Activated naive CD4-positive, alpha-beta T cell treated with anti-CD3 and anti-CD28 coated beads, Interleukin-2, amount 10 ng/mL, durations not matched to agents 7 days and 5 days (primary cell): ENCODE measurements at places on chromosomes 1 and 21.

- H3K27me3 ChIP-seq = no peaks in the 10 kb centered on the region
- peaks cover 26% of the 10 kb centered on the region for H3K36me3 ChIP-seq
- no peak overlapping the region for H3K4me3 ChIP-seq
- no peak for DNase-seq
- no peak overlapping the region for H3K27ac ChIP-seq
- peaks cover 6% of the 10 kb centered on the region for H3K4me1 ChIP-seq
These were observed 120.0 kb downstream of the KIAA0319L start for GRCh38 chr1:35437200-35437599.

- no peak overlapping the region for H3K4me3 ChIP-seq
- no peaks in the 10 kb centered on the region for H3K27me3 ChIP-seq
- no peaks in the 10 kb centered on the region for H3K36me3 ChIP-seq
These were observed 193.3 kb upstream of the BEND5 start for GRCh38 chr1:48969971-48970370.

DNA sequence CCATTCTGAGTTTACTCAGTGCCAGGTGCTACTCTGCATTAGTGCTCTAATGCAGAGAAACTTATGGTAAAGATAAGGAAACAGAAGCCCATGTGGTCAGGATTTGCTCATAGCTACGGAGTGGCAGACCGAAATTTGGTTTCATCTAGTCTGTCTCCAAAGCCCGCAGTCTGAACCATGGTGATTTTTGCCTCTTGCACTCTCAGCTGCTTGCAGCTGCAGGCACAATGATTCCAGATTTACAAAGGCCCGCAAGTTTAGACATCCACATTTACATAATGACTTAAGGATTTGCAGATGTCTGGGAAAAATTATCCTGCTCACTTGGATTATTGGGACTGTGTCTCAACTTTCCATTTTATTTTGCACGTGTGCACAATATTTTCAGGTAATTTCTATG is 161.3 kb upstream of the KCNJ6 start:
- H3K27me3 ChIP-seq = peaks cover 9% of the 10 kb centered on the region
- no peak overlapping the region for H3K4me3 ChIP-seq
- H3K27ac ChIP-seq = no peak overlapping the region
- peaks cover 2% of the 10 kb centered on the region for H3K4me1 ChIP-seq
- H3K36me3 ChIP-seq = no peaks in the 10 kb centered on the region
- no peak for DNase-seq

GRCh38 chr1:6601923-6602668 is 573 bp downstream of the KLHL21 start:
- peak overlapping the region; percentile 85 for H3K4me3 ChIP-seq
- peak overlapping the region; percentile 96 for H3K27ac ChIP-seq
- peak; percentile 39 for DNase-seq
- peaks cover 46% of the 10 kb centered on the region for H3K4me1 ChIP-seq
- peaks cover 17% of the 10 kb centered on the region for H3K36me3 ChIP-seq

- peaks cover 16% of the 10 kb centered on the region for H3K27me3 ChIP-seq
- no peak overlapping the region for H3K4me3 ChIP-seq
- H3K36me3 ChIP-seq = no peaks in the 10 kb centered on the region
- H3K27ac ChIP-seq = no peak overlapping the region
- DNase-seq = no peak
These were observed 39.5 kb upstream of the DDAH1 start for GRCh38 chr1:85504417-85504816.

- DNase-seq = no peak
- no peaks in the 10 kb centered on the region for H3K4me1 ChIP-seq
- H3K27me3 ChIP-seq = no peaks in the 10 kb centered on the region
- H3K27ac ChIP-seq = no peak overlapping the region
These were observed 695.4 kb downstream of the BRINP3 start for GRCh38 chr1:189782295-189782694.

- H3K27me3 ChIP-seq = no peaks in the 10 kb centered on the region
- H3K36me3 ChIP-seq = no peaks in the 10 kb centered on the region
- no peak overlapping the region for H3K27ac ChIP-seq
These were observed 206.2 kb upstream of the RRP15 start for GRCh38 chr1:218078916-218079315.

DNA sequence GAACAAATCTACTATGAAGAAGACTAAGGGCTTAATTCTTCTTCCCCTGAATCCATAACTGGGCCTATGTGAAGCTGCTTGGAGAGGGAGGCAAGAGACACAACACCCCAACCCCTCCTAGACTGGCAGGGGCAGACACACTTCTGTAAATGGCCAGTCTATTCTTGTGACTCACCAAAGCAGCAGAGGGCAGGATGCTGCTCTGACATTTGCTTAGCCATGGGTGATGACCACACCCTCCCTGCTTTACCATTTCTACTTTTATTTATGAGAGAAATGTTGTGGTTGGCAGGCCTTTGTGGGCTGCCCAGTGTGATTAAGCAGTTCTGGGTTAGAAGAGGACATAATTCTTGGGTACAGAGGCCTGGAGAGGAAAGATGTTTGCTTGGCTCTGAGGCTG is 189.8 kb upstream of the DPYD start:
- H3K27ac ChIP-seq = no peak overlapping the region
- DNase-seq = no peak
- H3K36me3 ChIP-seq = no peaks in the 10 kb centered on the region
- no peak overlapping the region for H3K4me3 ChIP-seq

DNA sequence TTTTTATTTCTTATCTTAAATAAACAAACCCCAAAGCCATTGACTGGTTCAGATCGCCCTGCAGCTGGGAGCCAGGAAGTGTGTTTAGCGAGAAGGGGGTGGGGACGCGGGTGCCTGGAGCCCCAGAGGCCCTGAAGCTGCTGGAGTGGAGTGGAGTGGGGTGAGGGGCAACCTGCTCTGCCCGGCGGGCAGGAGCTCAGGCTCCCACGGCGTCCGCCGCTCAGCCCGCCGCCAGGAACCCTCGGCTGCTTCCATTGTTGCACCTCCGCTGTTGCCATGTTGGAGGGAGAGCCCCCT is 673 bp downstream of the PIK3C2B start:
- peak overlapping the region; percentile 95 for H3K27ac ChIP-seq
- H3K4me1 ChIP-seq = peaks cover 62% of the 10 kb centered on the region
- H3K4me3 ChIP-seq = peak overlapping the region; percentile 93
- H3K27me3 ChIP-seq = peaks cover 13% of the 10 kb centered on the region

- DNase-seq = no peak
- no peak overlapping the region for H3K4me3 ChIP-seq
- H3K27me3 ChIP-seq = peaks cover 16% of the 10 kb centered on the region
- H3K36me3 ChIP-seq = no peaks in the 10 kb centered on the region
- peaks cover 10% of the 10 kb centered on the region for H3K4me1 ChIP-seq
These were observed 1.7 kb downstream of the SPSB1 start for GRCh38 chr1:9294405-9294773.

- no peak overlapping the region for H3K4me3 ChIP-seq
- H3K4me1 ChIP-seq = peaks cover 3% of the 10 kb centered on the region
- DNase-seq = peak; percentile 86
These were observed 9.9 kb upstream of the CDCA8 start for GRCh38 chr1:37682334-37682987.

DNA sequence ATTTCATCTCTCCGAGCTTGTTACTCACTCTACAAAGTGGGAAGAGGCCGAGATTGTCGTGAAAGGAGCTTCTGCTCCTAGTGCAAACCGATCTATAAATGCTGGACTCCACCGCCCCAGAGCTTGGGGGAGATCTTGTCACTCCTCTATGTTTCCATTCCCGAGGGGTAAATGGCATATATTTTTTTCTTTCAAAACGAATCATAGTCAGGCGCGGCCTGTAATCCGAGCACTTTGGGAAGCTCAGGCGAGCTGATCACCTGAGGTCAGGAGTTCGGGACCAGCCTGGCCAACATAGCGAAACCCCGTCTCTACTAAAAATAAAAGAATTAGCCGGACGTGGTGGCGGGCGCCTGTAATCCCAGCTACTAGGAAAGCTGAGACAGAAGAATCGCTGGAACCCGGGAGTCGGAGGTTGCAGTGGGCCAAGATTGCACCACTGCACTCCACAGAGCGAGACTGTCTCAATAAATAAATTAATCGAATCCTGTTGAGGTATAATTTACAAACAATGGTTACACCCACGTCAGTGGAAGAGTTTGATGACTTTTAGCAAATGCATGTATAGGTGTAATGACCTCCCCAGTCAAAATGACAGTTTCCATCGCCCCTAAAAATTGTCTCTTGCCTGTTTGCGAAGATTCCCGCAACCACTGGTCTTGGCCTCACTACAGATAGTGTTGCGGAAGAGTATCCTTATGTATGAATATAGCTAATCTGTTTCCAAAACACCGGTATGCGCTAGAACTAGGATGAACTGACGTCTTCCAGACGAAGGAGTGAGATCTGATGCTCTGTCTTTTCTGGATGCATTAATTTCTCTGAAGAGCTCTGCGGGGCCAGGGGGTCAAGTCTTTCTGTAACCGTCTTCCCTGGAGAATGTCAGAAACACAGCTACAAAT is 840 bp upstream of the HEATR1 start:
- peak overlapping the region; percentile 99 for H3K4me3 ChIP-seq
- H3K4me1 ChIP-seq = peaks cover 31% of the 10 kb centered on the region
- H3K27me3 ChIP-seq = peaks cover 29% of the 10 kb centered on the region
- H3K27ac ChIP-seq = peak overlapping the region; percentile 96
- H3K36me3 ChIP-seq = peaks cover 15% of the 10 kb centered on the region

DNA sequence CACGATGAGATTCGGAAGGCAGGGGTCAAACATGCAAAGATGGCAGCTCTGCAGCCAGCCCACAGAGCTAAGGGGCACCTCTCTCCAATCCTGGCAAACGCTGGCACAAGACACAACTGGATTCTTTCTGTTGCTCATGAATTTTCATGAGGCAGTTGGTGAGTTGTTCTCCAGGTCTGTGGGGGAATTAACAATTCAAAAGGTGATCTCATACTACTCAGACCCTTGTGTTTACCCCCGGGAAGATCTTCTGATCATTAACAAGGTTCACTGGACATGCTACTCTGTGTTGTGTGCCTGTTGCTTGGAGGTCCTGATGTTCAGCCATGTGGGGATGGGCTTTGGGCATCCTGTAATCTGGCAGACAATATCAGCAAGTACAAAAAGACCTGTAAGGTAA is 128.9 kb downstream of the HHAT start:
- H3K4me3 ChIP-seq = no peak overlapping the region
- peaks cover 14% of the 10 kb centered on the region for H3K4me1 ChIP-seq
- H3K36me3 ChIP-seq = no peaks in the 10 kb centered on the region

- no peak overlapping the region for H3K27ac ChIP-seq
- H3K27me3 ChIP-seq = peaks cover 46% of the 10 kb centered on the region
- peaks cover 27% of the 10 kb centered on the region for H3K4me1 ChIP-seq
- H3K36me3 ChIP-seq = no peaks in the 10 kb centered on the region
- no peak overlapping the region for H3K4me3 ChIP-seq
These were observed 20.0 kb upstream of the RD3 start for GRCh38 chr1:211511947-211512346.

DNA sequence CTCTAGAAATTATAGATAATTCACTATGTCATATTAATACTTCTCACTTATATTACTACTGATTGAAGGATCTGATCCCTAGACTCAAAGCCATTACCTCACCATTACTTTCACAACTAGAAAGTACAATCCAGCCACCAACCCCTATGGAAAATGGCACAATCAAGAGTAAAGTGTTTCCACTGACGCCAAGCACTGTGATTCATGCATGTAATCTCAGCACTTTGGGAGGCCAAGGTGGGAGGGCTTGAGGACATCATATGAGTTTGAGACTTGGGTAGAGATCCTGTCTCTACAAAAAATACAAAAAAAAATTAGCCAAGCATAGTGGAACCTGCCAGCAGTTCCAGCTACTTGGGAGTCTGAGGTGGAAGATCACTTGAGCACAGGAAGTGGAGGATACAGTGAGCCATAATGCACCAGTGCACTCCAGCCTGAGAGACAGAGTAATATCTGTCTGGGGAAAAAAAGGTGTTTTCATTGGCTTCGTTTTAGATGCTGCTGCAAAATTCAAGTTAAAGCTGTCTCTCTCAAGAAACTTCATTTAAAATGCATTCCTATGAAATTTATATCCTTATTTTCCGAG is 126.5 kb downstream of the AKT3 start:
- H3K4me3 ChIP-seq = no peak overlapping the region
- no peak for DNase-seq
- no peak overlapping the region for H3K27ac ChIP-seq
- H3K36me3 ChIP-seq = no peaks in the 10 kb centered on the region

DNA sequence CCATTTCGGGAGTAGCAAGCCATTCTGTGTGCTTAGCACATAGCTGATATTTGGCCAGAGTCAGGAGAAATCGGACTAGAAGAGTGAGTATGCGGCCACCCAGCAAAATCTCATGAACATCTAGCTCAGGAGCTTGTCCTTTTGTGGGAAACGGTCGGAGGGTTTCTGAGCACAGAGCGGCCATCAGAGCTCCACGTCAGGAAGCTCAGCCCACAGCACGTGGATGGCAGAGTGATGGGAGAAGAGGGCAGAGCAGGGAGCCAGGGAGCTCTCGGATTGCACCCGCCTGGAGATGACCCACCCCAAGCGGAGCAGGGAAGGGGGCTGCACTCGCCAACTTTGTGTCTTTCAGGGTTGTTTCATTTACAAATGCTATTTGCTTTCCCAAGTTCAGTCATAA is 13.9 kb downstream of the RCAN3 start:
- DNase-seq = no peak
- H3K36me3 ChIP-seq = peaks cover 63% of the 10 kb centered on the region
- H3K4me3 ChIP-seq = no peak overlapping the region

GRCh38 chr1:166086113-166086883 is 80.5 kb downstream of the FAM78B start:
- H3K27me3 ChIP-seq = no peaks in the 10 kb centered on the region
- H3K4me3 ChIP-seq = no peak overlapping the region
- DNase-seq = no peak
- no peaks in the 10 kb centered on the region for H3K36me3 ChIP-seq

- H3K27ac ChIP-seq = peak overlapping the region; percentile 77
These were observed 29.4 kb downstream of the MRPL37 start for GRCh38 chr1:54229281-54229891.

GRCh38 chr21:15353546-15353945 is 288.7 kb upstream of the NRIP1 start:
- H3K27me3 ChIP-seq = no peaks in the 10 kb centered on the region
- no peaks in the 10 kb centered on the region for H3K36me3 ChIP-seq
- no peak for DNase-seq
- H3K4me3 ChIP-seq = no peak overlapping the region

DNA sequence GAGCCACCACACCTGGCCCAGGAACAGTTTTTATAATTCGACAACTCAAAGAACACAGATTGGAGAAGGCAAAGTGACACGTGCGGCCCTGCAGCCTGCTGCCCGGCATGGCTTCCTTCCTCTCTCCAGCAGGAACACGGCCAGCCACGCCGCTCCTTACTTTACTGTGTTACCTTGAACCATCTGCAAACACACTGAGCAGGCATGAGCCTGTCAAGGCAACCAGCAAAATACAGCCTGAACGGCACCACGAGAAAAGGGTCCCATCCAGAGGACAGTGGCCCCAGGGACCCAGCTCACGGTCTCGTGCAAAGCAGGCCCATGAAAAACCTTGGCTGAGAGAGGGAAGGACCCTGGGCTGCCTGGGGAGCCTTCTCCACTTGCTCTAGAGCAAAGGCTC is 38.8 kb downstream of the NPHP4 start:
- no peak overlapping the region for H3K27ac ChIP-seq
- peak; percentile 3 for DNase-seq
- no peak overlapping the region for H3K4me3 ChIP-seq
- H3K27me3 ChIP-seq = no peaks in the 10 kb centered on the region
- peaks cover 30% of the 10 kb centered on the region for H3K36me3 ChIP-seq
- peaks cover 24% of the 10 kb centered on the region for H3K4me1 ChIP-seq
